ENCODE measurements at places on chromosomes 5 and 9.

- DNase-seq: no peak
These were observed 26.1 kb downstream of the GLT6D1 start for GRCh38 chr9:135612981-135613910.

- DNase-seq: no peak
These were observed 2.5 kb downstream of the TBC1D9B start for GRCh38 chr5:179905161-179905560.

DNA sequence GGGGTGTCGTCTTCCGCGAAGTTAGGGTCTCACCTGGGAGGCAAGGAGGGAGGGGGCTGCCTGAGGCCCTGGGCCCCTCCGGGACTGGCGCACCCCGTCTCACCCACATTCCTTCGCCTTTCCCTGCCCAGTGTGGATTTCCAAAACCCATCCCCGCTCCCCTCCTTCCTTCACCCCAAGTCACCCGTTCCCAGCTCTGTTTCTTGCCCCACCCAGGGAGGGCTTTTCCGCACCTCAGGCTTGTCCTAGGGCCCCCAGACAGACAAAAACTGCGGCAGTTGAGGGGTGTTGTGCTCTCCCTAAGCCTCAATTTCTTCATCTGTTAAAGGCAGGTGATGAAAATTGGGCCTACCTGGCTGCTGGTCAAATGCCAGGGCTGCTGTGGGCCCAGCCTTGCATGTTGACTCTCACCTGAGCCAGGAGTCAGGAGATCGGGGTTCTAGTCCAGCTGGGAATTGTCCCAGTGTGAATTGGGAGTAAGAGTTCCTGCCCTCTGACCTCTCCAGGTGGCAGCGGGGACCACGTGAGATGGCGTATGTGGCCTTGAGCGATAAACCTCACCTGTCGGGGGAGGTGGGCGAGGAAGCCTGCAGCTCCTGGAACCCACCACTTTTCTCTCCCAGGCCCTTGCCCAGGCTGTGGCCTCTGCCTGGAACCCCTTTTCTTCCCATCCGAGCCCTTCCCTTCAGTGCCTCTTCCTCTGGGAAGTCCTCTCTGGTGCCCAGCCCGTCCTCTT lies 143.4 kb upstream of the IER5L start:
- no peak for DNase-seq

GRCh38 chr5:18745042-18745987 lies 1111.1 kb downstream of the TAF11L14 start:
- DNase-seq: no peak

DNA sequence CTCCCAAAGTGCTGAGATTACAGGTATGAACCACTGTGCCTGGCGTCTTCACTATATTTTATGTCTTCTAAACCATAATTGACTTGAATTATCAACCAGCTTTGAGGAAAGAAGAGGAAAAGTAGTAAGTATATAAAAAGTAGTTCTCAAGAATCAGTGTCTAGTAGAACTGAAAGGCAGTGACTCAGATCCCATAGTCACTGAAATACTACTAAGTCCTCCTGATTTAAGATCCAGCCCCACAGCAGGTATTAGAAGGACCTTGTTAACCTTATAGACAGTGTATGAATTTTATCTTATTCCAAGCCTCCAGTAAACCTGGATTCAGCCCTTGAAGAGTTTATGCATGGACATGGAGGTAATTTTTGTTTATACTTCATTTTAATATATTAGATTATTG lies 31.5 kb downstream of the LNPEP start:
- no peak for DNase-seq

GRCh38 chr5:140547508-140548299 lies at the start of gene EIF4EBP3:
TSS of gene EIF4EBP3 (plus strand) at chr5:140547662. CDS start at chr5:140547738, 76 bp downstream.
- DNase-seq: peak; percentile 81

DNA sequence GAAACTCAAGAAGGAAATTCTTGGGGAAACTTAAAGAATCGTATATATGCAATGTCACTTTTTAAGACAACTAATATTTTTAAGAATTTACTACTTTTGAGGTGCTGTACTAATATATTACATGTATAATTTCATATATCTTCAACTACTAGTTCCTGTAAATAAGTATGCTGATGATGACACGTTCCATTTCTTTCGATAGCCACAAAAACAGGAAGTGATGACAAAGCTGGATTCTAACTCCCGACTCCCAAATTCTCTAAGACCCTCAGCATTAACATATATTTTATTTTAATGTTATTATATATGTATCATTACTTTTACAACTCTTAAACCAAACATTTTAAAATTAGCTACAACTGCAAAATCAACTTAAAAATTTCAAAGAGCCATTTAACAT lies 74.8 kb downstream of the STK32A start:
- DNase-seq: no peak

- DNase-seq: no peak
These were observed 297.8 kb downstream of the GADD45G start for GRCh38 chr9:89902450-89903140.

DNA sequence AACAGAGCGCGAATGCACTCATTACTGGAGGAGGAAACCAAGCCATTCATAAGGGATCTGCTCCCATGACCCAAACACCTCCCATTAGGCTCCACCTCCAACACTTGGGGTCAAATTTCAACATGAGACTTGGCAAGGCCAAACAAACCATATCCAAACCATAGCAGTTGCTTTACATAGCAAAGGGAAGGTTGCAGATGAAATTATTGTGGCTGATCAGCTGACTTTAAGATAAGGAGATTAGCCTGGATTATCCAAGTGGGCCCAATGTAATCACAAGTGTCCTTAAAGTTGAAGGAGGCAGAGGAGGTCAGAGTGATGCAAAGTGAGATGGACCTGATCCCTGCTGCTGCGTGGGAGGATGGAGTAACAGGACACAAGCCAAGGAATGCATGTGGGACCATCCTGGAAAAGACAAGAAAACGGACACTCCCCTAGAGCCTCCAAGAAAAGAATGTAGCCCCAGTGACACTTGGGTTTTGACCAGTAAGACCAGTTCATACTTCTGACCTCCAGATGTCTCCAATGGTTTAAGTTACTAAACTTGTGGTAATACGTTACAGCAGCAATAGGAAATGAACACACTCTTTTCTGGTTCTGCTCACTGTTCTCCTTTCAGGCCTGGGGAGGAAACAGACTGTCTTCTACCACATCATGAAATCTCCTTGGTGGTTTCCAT lies 167.3 kb downstream of the GNAQ start:
- no peak for DNase-seq

DNA sequence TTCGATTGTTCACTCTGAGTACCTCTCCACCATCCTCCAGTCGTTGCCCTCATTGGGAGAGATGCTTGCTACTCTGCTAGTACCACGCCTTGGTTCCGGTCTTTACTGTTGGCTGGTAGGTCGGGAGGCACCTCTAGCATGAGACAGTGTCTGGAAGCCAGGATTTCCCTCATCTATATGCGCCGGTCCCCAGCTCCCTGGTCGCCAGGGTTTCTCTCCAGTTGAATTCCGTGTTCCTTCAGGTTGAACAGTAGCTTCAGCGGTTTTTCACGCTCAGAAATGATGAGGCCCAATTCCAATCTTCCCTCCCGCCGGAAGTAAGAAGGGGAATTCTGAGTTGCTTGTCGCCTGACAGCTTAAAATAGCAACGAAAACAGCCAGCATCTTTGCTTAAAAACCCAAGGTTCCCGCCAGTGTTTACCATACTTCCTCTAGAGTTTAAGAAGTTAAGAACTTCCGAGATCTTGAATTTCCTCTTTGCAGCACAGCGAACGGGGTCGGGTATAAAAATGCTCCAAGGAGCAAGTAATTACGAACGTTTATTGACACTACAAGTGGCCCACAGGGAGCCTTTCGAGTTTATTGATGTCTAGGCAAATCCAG lies 1.3 kb upstream of the ST8SIA4 start:
- DNase-seq: no peak

DNA sequence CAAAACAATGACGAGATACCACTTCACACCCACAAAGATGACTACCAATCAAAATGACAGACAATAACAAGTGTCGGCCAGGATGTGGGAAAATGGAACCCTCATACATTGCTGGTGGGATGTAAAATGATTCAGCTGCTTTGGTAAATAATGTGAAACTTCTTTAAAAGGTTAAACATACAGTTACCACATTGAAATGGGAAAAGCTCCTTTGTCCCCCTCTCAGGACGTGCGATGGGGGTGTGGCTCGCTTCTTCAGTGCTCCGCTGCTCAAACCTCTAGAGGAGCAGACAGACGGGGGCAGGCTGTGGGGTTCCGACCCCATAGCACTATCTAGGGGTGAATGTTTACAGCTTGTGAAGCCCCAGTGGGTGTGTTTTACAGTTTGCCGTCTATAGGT lies 8.0 kb upstream of the PLPP6 start:
- DNase-seq: no peak

DNA sequence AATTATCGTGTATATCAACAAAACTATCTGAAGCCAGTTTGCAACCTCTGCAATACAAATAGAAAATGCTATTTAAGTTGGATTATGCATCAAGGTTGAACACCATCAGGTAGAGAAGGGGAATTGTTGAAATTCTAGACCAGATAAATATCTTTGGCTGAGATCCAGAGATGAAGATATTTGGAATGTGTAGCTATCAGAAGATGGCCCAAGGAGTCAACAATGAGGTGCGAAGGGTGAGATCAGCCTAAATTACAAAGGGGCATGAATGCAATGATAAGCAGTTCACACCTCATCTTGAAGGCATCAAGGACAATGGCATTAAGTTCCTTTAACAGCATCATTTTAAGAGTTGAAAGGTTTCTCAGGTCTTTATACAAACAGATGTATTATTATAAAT lies 572.1 kb upstream of the DMAC1 start:
- no peak for DNase-seq

- no peak for DNase-seq
These were observed 5.4 kb downstream of the ZNF608 start for GRCh38 chr5:124740991-124741583.

DNA sequence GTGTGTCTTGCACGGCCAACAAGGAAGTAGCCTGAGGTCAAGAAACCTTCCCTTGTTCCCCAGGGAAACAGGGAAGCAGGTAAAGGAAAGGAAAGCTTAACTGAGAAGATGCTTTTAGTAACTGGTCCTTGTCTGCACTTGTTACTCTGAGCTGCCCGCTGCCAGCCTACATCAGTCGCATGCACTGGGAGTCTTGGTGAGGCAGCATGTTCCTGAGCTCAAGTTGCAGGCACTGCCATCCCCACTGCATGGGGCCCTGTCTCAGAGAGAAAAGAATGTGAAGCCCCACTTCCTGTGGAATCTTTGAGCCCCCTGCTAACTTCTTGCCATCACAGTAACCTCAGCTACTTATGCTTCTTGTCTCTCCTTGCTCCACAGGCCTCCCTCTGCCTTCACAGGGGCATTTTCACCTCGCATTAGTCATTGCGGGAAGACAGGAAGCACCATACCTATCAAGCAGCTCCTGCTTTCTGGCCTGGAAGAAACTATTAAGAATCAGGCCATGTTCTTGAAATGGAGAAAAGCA lies 344.1 kb upstream of the ADAMTSL1 start:
- no peak for DNase-seq

GRCh38 chr9:77176106-77176505 lies 1.2 kb upstream of the VPS13A start:
- DNase-seq: no peak

DNA sequence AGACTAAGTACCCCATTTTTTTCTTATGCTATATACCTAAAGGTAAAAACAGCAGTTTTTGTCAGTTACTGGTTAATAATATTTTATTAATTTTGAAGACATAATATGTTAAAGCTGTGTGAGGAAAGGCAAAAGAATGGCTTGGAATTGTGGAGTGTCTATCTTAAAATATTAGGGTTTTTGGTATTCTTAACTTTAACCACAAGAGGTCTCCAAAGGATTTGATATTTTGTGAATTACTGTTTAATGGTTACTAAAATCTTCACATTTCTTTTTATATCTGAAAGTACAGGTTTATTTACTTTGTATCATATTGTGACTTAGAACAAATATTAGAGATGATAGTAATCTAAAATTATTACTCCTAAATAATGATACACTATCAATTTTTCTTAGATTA lies 32.0 kb upstream of the DHFR start:
- DNase-seq: no peak
